ENCODE measurements at places on chromosomes 4 and X.

DNA sequence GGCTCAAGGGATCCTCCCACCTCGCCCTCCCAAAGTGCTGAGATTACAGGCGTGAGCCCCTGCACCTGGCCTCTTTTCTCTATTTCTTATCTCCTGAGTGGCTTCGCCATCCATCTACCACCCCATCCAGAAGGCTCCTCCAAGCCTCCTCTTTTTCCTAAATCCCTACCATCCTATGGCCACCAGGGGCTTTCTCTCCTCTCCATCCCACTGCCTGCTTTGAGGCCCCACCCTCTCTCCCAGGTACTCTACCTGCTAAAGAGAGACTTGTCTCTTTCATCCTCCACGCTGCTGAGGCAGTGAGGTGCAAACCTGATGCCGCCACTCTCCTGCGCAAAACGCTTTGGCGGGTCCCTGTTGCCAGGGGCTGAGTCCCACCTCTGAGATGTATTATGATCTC, 7.0 kb downstream of the RS1 start:
- DNase-seq = no peak

- DNase-seq = no peak
These were observed 27.8 kb downstream of the COPS4 start for GRCh38 chr4:83062739-83063138.

- no peak for DNase-seq
These were observed 66.3 kb downstream of the RBM47 start for GRCh38 chr4:40563401-40563800.

DNA sequence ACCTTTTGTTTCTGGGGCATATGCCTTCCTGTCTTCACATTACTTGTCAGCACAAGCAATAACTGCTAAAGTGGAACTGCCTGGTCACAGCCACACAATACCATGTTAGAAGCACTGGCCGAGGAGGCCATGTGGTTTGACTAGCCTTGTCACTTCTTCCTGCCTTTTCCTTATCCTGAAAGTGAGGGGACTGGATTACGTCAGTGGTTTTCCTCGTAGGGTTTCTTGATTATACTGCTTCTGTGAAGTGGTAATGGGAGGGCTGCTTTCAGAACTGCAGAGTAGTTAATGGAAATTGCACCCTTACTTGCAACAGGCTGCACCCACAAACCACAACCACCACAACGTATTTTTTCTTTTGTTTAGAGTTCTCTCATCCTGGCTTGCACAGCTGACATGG, 26.6 kb downstream of the ZRSR2 start:
- peak; percentile 21 for DNase-seq

DNA sequence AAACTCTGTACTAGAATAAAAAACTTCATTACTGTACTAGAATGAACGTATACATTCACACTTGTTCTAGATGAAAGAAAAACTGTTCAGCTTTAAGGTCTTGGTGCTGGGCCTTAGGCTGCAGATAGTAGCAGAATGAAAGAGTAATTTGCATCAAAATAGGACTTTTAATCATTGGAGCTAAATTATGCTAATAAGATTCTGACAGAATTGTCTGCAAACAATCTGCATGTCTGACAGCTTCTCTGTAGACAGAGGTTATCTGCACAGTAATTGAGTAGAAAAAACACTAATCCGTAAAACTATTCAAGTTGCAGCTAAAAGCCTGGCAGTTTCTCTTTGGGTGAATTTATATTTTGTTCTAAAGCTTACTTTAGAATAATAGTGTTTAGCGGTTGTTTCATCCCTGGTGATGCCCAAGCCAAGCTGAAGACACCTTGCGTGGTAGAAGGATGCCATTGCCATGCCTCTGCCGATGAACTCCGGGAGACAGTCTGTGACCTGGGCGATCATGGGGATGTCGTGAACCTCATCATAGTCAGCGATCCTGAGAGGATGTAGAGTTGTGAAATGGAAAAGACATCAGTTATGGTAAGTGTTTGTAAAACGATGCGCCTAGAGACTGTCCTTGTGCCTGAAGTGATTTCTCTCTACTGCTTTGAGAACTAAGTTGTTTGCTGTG, 25.3 kb downstream of the LRP2BP start:
- no peak for DNase-seq

DNA sequence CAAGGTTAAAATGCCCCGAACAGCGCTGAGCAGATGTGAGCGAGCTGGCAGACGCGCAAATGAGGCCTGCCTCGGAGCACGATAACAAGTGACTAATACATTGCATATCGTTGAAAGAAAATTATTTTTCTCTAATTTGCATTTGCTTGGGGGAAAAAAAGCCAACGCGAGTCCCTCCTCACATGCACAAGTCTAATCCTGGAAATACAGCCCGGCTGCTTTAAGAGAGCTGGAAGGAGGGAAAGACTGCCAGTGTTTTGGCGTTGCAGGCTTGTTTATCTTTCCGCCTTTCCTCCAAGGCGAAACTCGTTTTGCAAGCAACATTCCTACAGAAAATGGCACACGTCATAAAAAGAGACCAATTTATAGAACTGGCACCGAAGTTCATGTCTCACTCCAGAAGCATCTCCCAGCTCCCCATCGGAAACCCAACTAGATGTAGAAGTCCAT, 12.6 kb downstream of the BCOR start:
- DNase-seq = no peak

GRCh38 chr4:13821522-13821921, 194.0 kb upstream of the BOD1L1 start:
- no peak for DNase-seq

DNA sequence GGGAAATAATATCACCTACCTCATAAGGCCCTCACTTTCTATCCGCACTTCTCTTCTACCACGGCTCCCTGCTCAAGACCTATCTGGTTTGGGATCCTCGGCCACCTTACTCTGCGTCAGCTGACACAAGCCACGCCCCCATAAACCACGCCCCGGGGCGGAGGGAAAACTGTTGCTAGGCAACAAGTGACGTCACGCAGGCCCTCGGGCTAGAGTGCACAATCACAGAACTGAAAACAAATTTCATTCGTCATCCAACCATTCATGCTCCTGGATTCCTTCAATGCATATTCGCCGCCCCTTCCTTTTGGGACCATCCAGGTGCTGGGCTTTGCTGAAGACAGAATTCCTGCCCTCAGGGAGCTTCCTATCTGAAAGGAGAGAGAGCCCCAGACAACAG, 66.3 kb downstream of the SMC1A start:
- peak; percentile 5 for DNase-seq

DNA sequence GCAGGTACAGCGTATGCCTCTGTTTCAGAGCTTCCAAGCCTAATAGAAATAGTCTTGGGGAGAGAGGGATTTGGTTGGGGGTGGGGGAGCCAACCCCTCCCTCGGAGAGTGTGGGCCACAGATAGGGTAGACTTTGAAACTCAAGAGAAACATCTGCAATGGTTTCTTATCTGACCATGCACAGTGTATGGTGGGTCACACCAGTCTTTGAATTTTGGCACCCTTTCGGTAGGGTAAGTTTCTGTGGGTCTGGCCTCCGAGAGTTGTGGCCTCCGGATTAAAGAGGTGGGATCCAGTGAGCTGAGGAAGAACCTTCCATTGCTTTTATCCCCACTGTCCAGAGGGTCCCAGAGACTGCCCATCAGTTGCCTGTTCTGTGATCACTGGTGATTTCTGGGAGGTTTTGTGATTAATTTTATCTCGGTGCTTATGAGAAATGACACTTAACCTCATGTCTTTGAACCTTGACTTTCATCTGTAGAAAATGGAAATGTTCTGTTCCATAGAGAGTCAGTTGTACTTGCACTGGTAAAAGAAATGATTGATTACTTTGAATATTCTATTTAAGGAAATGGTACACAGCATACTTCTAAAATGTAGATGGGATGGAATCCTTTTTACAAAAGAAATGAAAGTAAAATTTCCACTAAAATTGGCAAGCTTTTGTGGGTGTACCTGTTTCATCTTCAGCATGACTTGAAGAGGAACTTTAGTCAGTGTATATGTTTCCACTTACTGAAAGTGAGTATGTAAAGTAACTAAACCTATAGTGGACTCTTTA, 62.7 kb downstream of the TMEM131L start:
- DNase-seq = no peak

DNA sequence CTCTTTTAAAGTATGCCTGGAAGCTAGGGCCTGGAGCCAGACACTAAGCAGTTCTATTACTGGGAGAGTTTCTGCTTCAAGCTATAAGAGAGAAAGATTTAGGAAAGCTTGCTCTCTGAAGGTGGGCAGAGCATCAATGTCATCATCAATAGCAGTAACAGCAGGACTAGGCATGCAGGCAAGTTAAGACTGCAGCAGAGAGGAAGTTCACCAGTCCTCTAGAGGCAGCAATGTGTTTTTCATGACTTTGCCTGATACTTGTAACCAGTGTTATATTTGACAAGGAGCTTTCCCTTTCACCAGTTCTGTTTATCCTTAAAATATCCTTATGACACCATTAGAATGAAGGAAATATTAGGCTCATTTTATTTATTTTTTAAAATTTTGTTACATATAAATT, 237.9 kb downstream of the KCTD8 start:
- no peak for DNase-seq

DNA sequence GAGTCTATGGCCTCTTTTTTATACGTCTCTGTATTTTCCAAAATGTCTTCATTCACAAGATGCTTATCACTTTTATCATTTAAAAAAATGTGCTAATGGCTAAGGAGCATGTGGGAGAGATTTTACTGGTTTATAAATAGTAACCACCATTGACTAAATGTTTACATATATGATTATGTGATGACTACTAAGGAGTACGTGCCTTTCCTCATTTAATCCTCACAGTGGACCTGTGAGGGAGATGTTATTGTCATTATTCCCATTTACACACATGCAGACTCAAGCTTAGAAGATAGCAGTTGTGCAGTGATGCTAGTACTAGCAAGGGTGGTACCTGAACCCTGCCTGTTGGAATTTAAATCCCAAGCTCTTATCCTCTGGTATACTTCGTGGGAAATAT, 2.4 kb downstream of the SRD5A3 start:
- no peak for DNase-seq

GRCh38 chrX:11768039-11768438, 10.0 kb downstream of the MSL3 start:
- no peak for DNase-seq

DNA sequence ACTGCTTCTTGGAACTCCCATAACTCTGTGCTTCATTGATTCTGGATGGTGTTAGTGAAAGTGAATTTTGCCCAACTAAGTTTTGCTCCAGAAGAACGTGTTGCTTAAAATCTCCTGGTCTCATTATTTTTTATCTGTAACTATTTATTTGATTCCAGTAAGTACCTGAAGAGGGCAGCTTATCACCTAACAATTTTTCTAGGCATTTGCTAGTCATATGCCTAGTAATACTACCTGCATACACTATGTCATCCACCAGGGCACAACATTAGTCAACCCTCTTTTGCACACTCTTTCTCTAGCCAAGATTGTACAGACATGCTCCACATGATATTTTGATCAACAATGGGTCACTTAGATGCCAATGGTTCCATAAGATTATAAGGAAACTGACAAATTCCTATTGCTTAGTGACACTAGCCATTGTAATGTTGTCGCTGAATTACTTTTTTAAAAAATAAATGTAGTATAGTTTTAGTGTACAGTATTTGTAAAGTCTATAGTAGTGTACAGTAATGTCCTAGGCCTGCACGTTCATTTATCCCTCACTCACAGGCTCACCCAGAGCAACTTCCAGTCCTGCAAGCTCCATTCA, 499.9 kb upstream of the AADAT start:
- no peak for DNase-seq

DNA sequence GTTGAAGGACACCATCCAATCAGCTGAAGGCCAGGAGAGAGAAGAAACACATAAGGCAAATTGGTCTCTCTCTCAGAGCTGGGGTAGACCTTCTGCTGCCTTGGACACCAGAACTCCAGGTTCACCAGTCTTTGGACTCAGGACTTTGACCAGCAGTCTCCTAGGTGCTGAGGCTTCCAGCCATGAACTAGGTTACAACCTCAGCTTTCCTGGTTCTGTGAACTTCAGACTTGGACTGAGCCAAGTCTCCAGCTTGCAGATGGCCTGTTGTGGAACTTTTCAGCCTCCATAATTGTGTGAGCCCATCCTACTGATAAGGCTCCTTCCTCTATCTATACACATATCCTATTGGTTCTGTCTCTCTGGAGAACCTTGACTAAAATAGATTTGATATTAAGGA, 20.6 kb upstream of the BBS12 start:
- no peak for DNase-seq

DNA sequence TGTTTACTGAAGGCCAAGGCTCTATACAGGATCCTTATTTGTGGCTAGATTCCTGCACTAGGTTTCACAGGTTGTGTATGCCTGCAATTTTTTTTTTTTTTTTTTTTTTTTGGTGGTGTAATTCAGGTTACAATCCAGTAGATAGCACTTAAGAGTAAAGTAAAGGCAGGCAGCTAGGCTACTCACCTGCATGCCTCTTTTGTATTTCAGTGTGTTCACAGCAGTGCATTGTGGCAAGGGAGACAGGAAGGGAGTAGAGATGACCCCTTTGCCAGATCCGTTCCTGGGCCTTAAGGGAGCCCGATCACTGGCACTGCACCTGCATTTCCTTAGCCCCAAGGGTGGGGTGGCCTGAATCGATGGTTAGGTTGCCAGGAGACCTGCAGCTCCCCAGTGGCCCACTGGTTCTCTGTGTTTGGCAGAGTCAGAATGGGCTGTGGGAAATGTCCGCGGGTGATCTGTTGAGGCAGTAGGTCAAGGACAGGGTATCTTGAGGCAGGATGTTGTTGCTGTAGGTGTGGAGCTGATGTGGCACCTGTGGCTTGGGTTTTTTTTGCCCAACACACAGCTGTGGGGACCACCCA, 374.9 kb upstream of the AADAT start:
- no peak for DNase-seq

- DNase-seq = no peak
These were observed 157.7 kb downstream of the MGST2 start for GRCh38 chr4:139823345-139823744.

All from activated CD4-positive, alpha-beta T cell treated with anti-CD3 and anti-CD28 coated beads for 4 hours (primary cell).